Regular cardiac myocyte (primary cell): ENCODE measurements at places on chromosomes 13 and 19. TPM values are rescaled to one million over a fixed set of nuclear protein-coding genes. Genes with fewer than 3 reads are reported as not detected.

Gene PDX1
- total RNA-seq = not detected in 2 replicates

Gene LSR
- 0.28 and 1.7 TPM in 2 replicates for total RNA-seq

Gene ZNF561
- 37.4 and 42.8 TPM in 2 replicates for total RNA-seq

Gene BLVRB
- total RNA-seq = 63.1 and 82.1 TPM in 2 replicates

Gene DENND1C
- total RNA-seq = not detected in 2 replicates

Gene FFAR2
- not detected in 2 replicates for total RNA-seq

Gene PSG1
- 0.19 and 1.4 TPM in 2 replicates for total RNA-seq

Gene GSX1
- total RNA-seq = not detected in 2 replicates

Gene DHX34
- total RNA-seq = 9.6 and 17.6 TPM in 2 replicates

Gene ZNF69
- total RNA-seq = 10.0 and 12.1 TPM in 2 replicates

Gene FGF22
- total RNA-seq = not detected in 2 replicates
